ENCODE measurements at places on chromosomes 2 and 18. TPM values are rescaled to one million over a fixed set of nuclear protein-coding genes. Genes with fewer than 3 reads are reported as not detected.

Gene UGT1A3
- total RNA-seq, result not detected

Gene SERPINB12
- not detected for total RNA-seq

Gene PARD3B
- 36.7 TPM for total RNA-seq

Gene CDH19
- total RNA-seq, result 7.8 TPM

Gene CNRIP1
- 40.7 TPM for total RNA-seq

DNA sequence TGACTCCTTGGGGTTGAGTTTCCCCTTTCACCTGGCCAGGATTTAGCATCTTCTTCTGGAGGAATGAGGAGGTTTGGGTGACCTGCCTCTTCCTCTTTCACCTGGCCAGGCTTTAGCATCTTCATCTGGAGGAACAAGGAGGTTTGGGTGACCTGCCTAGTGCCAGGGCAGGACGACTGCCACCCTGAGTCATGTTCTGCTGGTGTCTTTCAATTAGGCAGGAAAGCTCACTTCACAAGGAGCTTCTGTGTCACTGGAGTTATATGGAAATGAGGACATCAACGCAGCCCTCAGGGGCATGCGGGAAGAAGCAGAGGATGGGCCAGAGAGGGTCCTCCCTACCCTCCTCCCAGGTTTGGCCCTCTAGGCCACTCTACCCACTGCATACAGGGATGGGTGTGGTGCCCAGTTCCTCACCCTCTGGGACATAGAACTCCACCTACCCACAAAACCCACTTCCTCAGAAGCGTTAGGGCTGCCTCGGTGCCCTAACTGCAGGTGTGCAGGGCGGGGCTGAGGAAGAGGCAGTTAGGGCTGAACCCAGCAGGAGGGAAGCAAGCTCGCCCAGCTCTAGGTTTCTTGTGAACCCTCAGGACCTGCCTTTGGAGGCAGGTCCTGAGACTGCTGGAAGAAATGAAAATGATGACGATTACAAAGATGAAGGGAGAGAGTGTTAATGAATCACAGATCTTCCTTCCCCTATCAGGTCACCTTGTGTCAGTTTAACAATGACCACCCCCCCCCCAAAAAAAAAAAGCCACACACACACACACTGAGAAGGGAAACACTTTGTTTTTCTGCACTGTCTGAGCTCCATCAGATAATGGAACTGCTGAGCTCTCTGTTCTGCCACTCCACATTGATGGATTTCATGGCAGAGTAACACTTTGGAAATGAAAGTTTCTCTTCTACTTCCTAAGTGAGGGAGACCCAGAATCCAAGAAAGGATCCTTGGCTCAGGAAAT, 71.0 kb downstream of the ARL4C start:
- no peak overlapping the region for H3K4me3 ChIP-seq
- H3K4me1 ChIP-seq, result no peaks in the 10 kb centered on the region
- H3K36me3 ChIP-seq, result no peaks in the 10 kb centered on the region
- no peaks in the 10 kb centered on the region for H3K27me3 ChIP-seq
- DNase-seq, result no peak

GRCh38 chr2:13193900-13194299, 477.2 kb downstream of the TRIB2 start:
- H3K27me3 ChIP-seq, result no peaks in the 10 kb centered on the region
- H3K27ac ChIP-seq, result no peak overlapping the region
- DNase-seq, result no peak
- no peaks in the 10 kb centered on the region for H3K36me3 ChIP-seq

- H3K4me3 ChIP-seq, result no peak overlapping the region
- DNase-seq, result no peak
- no peaks in the 10 kb centered on the region for H3K27me3 ChIP-seq
- H3K36me3 ChIP-seq, result no peaks in the 10 kb centered on the region
Observed at GRCh38 chr2:64352292-64352691, 101.7 kb upstream of the LGALSL start.

DNA sequence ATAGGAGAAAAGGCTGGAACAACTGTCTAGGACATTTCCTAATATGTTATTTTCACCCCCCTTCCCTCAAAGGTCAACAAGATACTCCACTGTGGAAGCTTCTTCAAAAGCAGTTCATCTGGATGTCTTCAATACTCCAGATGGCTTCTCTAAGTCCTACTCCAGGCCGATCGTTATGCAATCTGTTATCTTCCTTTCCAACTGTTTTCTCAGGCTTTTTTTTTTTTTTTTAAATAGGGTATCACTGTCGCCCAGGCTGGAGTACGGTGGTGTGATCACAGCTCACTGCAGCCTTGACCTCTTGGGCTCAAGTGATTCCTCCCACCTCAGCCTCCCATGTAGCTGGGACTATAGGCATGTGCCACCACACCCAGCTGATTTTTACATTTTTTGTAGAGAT, 26.3 kb downstream of the ATP8B1 start:
- peaks cover 4% of the 10 kb centered on the region for H3K4me1 ChIP-seq
- H3K27ac ChIP-seq, result peak overlapping the region; percentile 3
- DNase-seq, result no peak

DNA sequence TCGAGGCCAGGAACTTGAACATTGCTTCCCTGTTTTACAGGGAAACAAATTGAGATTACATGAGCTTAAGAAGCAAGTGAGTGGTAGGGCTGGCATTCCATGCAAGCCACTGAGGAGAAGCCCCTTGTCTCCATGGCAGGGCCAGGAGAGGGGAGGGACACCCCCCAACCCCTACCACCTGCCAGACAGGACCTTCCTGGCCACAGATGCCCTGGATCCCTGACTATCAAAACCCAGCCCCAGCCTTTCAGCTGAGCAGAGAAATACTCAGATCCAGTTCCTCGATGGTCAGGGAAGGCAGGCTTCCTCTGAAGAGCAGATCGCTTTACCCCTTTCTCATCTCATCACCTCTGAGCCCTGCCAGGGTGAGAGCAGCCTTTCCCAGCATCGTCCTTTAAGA, 53.8 kb upstream of the ALPP start:
- H3K4me1 ChIP-seq, result no peaks in the 10 kb centered on the region
- H3K27ac ChIP-seq, result no peak overlapping the region
- DNase-seq, result peak; percentile 49
- H3K4me3 ChIP-seq, result no peak overlapping the region
- H3K36me3 ChIP-seq, result no peaks in the 10 kb centered on the region
- H3K27me3 ChIP-seq, result no peaks in the 10 kb centered on the region

DNA sequence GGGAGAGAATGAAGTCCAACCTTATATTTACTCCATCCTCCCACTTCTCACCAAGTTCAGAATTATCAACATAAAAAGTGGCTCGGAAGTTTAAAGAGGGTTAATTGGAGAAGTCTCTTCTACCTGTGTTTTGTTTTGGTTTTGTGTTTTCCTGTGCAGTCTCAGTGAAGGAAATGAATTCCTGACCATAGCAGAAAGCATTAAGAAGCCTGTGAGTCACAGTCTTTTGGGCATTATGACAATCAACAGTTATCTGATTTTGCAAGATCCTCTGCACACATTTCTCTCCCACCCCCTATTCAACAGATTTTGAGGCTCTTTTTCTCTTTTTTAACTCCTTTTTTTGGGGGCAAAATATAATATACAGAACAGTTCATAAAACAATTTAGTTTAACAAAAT, 8.6 kb upstream of the RPL37A start:
- no peak overlapping the region for H3K27ac ChIP-seq
- no peaks in the 10 kb centered on the region for H3K36me3 ChIP-seq
- no peak overlapping the region for H3K4me3 ChIP-seq
- H3K4me1 ChIP-seq, result no peaks in the 10 kb centered on the region
- no peaks in the 10 kb centered on the region for H3K27me3 ChIP-seq
- no peak for DNase-seq
